ENCODE measurements at places on chromosomes 4 and X.

GRCh38 chrX:78950009-78950835 is 5.0 kb downstream of the P2RY10 start:
- DNase-seq: no peak

DNA sequence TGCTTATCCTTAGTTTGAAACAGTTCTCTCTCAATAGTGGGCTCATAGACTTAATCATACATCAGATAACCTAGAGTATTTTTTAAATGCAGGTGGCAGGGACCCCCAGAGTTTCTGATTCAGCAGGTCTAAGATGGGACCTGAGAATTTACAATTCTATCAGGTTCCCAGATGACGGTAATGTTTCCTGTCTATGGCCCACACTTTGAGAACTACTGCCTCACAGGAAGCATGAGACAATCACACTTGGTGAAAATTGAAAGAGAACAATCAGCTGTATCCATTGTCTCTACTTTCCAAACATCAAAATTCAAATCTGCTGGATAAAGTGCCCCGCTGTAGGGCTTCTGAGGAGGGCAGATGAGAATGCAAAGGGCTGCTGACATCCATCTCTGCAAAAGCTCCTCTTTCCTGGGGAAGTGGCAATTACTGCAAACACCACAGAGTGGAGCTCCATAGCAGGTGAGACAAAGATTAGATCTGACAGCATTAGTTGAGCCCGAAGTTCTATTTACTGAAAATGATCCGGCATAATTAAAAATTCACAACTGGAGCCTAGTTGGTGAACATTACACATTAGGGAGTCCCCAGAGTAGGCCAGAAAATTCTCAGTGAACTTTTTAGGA is 187.8 kb upstream of the MBNL3 start:
- DNase-seq: no peak

GRCh38 chr4:14083150-14083549 is 455.6 kb upstream of the BOD1L1 start:
- DNase-seq: no peak

GRCh38 chrX:155632431-155633100 is 19.8 kb upstream of the TMLHE start:
- DNase-seq: no peak

DNA sequence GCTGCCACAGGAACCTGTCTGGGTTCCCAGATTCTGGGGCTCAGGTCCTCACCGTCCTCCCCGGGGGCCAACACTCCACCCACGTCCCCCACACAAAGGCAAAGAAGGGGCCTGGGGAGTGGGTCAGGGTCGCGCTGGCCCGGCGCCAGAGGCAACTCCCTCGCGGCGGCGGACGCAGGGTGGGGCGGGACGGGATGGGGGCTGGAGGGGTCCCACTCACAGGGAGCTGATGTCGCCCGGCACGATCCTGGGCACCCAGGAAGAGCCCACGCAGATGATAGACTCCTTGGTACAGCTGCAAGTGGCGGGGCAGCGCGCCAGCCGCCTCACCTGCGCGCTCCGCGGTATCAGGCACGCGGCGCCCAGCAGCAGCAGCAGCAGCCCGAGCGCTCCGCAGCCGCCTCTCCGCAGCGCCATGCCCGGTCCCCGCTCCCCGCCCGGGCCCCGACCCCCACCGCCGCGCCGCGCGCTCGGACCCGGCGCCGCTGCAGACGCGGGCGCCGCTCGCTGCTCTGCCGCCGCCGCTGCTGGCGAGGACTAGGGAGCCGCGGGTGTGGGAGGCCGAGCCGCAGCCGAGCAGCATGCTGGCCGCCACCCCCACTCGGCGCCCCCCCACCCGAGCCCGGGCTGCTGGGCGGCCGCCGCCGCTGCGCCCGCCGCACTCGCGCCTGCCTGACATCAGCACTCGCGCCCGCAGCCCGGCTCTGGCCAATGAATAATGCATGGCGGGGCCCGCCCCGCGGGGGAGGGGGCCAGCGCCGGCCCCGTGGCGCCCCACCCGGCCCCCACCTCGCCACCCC is at the start of gene LGI2:
TSS of gene LGI2 (minus strand) at position 670 of the 800 bp plus-strand sequence. CDS start at position 417, 253 bp downstream.
- no peak for DNase-seq

DNA sequence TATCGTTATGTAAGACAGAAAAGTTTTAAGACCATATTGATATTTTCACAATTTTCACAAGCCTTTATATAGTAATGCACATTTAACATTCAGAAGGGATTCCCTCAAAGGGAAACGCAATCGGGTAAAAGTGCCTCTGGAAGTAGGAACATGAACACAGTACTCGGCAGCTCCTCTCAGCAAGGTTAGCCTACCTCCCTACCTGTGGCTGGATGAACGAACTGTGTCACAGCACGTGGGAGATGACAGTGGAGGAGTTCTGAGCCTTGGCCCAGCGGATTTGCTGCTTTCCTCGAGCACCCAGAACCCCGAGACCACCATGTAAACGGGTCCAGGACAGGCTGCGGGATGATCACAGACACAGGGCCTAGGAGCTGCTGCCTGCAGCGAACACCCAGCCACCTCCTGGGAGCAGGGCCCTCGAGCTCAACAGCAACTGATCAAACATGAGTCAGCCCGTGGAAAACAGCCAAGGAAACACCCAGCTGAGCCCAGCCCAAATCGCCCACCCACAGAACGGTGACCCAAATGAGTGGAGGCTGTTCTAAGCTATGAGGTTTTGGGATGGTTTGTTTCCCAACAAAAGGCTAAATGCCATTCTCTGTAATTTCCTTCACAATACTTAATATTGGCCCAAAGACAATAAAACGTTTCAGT is 30.4 kb downstream of the FAT1 start:
- DNase-seq: no peak

DNA sequence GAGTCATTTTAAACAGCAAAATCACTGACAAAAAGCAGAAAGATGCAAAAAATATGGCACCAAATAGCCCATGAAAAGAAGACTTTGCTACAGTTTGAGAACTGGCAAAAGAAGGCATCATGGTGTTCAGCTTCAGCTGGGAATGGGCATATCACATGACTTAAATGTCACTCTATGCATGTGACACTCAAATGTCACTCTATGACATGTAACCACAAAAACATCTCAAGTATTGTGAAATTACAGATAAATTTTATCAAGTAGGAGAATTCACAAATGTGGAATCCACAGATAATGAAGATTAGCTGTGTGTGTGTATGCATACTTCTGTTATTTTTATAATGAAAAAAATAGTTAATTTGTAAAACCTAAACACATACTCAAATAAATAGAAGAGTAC is 81.9 kb downstream of the ATP10D start:
- DNase-seq: no peak

GRCh38 chr4:156956826-156957368 is 14.7 kb downstream of the PDGFC start:
- no peak for DNase-seq

DNA sequence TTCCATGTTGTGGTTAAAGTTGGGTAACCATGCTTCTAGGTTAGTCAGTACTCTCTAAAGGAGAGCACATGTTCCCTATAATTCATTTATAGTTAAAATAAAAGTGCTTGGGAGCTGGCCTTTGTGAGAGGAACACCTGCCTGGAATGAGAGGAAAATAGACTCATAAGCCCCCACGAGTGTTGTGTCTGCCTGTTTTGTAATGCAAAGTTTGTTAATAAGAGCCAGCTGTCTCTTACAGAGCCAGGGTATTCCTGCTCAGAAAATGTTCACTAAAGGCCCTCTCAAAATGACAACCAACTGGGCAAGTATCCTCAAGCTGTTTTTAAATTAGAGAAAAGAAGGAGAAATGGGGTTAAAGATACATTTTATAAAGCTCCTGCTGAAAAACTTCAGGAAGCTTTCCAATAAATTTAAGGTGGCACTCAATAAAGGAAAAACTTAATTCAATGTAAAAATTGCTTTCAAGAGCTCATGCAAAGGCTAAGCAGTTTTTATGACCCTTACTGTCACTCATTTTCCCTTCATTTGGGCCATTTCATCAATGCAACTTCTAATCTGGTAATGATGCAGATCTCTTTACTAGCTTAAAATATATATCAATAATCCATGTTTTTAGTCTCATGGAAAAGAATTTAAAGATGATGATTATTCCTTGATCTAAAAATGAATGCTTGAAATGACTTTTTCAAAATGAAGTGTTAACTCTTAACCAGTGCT is 793.6 kb downstream of the STPG2 start:
- DNase-seq: no peak

DNA sequence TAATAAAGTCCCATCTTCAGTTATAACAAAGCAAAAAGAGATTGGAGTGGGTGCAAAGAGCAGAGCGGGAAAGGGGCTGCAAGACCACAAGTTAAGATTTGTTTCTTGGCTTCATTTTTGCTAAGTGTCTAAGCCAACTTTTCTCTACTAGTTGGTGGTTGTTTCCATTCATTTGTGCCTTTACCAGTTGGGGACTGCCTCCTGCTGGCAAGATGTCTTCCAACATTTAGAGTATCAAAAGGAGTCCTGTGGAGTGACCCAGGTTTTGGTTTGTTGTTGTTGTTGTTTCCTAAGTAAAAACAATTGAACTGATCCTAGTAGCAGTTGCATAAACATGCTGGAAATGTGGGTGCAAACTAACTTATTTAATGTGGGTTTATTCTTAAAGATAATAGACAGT is 121.1 kb downstream of the SPATA18 start:
- no peak for DNase-seq

GRCh38 chrX:86133761-86134160 is 14.5 kb upstream of the DACH2 start:
- peak; percentile 2 for DNase-seq

- DNase-seq: no peak
Observed at GRCh38 chr4:151567056-151567455, 158.1 kb downstream of the FHIP1A start.

- no peak for DNase-seq
Observed at GRCh38 chr4:8105306-8106100, 53.1 kb downstream of the ABLIM2 start.

DNA sequence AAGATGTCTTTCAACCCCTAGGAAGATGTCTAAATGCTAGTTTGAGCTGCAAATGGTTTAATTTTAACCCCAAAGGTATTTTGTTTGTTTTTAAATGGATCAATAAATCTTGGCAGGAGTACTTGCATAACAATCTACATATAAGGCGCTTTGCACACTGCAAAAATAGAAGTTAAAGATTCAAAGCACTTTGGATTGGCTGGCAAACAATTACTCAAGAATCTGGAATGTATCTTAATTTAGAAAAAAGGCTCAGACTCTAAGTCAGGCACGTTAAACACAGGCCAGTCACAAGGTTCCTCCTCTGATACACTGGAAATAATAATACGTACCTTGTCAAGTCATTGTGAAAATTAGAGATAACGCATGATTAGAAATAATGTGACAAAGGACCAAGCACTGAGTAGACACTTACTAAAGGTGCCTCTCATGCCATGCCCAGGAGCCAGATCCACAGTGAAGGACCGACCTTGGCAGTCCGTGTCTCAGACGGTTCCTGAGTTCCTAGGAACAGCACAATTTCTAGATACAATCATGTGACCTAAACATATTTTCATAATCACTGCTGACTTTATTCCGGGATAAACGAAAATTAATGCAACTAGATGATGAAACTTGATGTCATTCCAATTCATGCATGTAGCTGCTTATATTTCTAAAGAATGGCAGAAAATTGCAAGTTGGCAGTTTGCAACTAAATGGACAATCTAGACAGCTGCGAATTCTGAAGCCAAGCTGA is 49.6 kb downstream of the PROM1 start:
- no peak for DNase-seq

GRCh38 chr4:128468123-128468989 is 180.7 kb upstream of the PGRMC2 start:
- DNase-seq: no peak

GRCh38 chrX:107710617-107711391 is 64.8 kb downstream of the TSC22D3 start:
- DNase-seq: peak; percentile 39

DNA sequence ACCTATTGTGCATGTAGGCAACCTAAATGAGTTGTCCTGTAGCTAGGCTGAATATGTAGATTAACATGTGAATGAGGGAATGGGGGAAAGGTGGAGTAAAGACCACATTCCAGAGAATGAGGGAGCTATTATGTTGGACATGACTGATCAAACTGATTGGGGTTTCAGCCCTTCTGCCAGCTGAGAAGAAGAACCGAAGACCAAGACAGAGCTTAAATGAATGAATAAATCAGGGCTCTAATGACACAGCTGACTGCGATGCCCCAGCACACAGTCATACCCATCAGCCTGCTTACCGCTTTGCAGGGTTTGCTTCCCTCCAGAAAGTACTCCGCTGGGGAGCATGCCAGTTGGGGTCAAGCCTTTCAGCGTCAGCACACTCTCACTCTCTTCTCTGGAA is 315.4 kb downstream of the PPP3CA start:
- DNase-seq: no peak

DNA sequence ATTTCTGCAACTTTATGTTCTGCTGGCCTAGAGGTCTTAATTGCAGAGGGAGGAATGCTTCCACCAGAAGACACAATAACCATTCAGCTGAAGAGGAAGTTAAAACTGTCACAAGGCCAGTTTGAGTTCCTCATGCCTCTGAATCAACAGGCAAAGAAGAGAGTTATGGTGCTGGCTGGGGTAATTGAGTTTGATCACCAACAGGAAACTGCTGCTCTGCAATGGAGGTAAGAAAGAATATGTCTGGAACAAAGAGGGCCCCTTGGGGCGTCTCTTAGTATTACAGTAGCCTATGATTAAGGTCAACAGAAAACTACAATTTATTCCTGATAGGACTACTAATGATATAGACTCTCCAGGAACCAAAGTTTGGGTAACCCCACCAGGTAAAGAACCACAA is 744.0 kb downstream of the FSTL5 start:
- no peak for DNase-seq

GRCh38 chr4:138647433-138647832 is 368.1 kb upstream of the NOCT start:
- no peak for DNase-seq

- no peak for DNase-seq
Observed at GRCh38 chr4:151427266-151427665, 18.3 kb downstream of the FHIP1A start.

DNA sequence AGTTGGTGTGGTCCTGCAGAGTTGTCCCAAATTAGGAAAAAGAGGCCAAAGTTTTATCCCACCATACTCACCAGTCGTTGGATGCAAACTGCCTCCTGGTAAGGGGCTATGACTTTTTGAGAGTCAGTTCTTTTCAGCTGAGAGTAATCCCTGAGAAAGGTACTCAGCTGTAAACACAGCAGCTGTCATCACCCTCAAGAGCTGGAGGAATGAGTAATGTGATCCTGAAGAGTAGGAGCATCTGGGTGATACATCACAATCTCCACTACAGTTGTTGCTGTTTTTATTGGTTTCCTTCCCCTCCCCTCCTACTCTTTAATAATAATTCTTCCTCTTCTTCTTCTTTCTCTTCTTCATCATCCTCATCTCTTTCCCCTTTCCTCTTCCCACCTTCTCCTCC is 5.7 kb downstream of the MAGEE1 start:
- DNase-seq: no peak

DNA sequence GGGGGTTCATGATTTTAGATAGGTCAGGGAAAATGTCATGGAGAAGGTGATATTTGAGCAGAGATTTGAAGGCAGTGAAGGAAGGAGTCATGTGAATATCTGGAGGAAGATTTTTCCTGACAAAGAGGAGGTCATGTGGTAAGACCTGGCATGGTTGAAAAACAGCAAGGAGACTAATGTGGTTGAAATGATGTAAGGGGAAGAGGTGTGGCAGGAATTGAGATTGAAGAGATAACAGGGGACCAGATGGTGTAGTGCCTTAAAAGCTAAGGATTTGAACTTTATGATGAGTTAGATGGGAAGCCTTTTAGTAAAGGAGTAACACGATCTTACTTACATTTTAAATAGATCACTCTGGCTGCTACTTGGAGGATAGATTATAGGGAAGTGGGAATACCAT is 210.9 kb downstream of the RTL9 start:
- DNase-seq: no peak

All from naive thymus-derived CD8-positive, alpha-beta T cell (primary cell).